SIG-M5 (cell line): ENCODE measurements at places on chromosomes 4 and X.

DNA sequence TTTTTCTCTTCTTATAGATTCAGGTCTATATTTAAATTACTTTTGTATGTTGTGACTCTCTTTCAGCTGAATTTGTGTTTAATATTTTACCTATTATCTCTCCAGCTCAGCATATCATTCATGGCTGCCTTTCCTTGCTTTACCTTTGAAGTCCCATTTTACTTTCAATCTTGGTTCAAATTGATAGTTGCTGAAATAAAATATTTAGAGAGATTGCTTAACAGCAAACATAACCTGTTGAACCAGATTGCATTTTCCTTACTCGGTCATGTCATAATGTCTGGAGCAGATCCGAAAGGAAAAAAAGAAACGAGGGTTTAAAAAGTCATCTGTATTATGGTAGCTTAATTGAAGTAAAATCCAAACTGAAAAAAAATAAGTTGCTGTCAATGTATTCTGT, 94.1 kb downstream of the IL1RAPL2 start:
- no peak for DNase-seq

DNA sequence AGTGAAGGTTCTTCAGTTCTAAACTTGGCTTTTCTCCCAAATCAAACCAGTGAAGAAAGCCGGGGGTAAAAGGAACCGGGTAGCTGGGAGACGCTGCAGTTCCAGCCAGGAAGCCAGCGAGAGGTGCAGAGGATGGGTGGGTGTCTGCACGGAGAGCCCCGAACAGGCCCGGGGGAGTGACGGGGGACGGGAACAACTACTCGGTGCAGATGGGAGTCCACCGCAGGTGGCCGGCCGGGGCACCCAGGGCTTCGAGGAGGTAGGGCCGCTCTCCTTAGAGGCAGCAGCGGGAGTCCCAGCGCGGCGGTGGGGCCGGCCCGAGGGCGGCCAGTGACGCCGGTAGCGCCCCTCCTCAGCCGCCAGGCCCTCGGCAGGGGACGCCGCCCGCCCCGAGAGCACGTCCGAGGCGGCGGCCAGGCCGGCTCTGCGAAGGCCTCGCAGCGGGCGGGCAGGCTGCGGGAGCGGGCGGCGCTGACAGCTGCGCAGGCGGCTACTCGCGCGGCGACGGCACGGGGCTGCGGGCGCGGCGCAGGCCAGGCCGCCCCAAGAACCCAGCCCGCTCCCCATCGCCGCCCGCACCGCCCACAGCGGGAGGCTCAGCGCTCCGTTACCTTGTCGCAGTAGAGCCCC, 449 bp downstream of the FBXL5 start:
- no peak for DNase-seq

DNA sequence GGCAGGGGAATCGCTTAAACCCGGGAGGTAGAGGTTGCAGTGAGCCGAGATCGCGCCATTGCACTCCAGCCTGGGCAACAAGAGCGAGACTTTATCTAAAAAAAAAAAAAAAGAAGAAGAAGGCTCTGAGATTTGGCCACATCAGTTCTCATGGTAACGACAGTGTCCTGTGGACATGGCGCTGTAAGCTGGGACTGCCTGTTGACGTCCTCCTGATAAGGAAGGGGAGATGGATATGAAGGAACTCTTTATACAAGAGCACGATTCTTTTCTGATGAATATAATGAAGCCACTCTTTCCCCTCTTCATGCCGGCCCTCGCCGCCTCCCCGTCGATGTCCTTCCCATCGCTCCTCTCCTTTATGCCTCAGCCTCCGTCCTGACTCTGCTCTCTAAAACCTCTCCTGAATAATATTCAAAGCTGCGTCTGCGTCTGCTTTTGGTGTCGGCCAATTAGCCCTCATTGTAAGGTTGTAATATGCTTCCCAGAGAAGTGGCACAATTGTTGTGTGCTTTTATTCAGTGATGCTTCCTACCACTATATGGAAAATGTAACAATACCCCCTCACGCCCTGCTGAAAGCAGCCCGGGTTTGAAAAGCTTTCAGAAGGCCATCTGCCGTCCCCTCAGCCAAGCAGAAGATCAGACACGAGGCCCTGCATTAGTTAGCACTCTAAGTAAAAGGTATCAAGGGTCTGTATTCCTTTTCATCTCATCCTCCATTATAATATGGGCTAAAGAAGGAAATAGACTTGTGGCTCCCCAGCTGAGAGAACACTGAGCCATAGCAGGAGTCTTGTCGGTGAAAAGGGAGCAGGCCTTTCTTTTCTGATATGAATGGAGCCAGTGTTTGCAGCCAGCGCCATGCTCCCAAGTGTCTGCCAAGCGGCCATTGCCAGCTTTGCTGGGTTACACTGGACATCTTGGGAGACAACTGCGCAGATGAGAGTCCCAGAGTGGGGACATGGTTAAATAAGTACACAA, 22.1 kb upstream of the SCOC start:
- DNase-seq, result no peak

DNA sequence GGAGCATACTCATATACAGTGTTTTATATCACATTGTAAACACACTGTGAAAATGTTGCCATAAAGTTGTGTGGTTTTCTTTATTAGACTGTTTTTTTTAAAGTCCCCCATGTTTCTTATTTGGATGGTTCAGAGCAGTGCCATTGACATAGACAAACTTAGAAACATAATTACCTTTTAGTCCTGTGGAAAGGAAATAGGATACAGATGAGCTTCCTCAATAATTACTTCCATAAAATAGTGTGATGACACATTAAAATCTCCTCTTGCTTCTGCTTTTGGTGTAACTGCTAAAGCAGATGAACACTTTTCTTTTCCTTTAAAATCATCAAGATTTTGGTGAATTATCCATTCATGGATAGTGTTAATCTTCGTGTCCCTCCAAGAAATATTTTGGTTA, 52.9 kb upstream of the LIMCH1 start:
- no peak for DNase-seq

DNA sequence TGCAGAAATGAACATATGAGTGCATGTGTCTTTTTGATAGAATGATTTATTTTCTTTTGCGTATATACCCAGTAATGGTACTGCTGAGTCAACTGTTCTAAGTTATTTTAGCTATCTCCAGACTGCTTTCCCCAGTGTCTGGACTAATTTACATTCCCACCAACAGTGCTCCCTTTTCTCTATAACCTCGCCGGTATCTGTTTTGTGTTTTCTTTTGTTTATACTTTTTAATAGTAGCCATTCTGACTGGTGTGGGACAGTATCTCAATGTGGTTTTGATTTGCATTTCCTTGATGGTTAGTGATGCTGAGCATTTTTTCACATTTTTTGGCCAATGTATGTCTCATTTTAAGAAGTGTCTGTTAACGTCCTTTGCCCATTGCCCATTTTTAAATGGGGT, 218.6 kb upstream of the KCNIP4 start:
- DNase-seq, result no peak

GRCh38 chrX:130539721-130540321, 138.0 kb downstream of the RBMX2 start:
- no peak for DNase-seq

DNA sequence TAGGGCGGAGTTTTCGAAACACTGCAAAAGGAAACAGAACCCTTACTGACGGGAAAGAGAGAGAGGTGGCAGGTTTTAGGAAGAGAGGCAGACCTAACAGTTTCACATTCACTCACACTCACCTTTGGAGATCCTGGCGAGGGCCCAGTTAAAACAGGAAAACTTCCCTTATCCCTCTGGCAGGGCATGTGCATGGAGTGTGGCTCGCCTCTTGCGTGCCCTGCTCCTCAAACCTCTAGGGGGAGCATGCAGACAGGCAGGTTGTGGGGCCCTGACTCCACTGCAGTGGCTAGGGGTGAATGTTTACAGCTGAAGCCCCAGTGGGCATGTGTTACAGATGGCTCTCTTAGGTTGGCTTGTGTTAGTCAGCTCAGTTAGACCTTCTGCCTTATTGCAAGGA, 451.5 kb downstream of the UBE2NL start:
- DNase-seq, result no peak

DNA sequence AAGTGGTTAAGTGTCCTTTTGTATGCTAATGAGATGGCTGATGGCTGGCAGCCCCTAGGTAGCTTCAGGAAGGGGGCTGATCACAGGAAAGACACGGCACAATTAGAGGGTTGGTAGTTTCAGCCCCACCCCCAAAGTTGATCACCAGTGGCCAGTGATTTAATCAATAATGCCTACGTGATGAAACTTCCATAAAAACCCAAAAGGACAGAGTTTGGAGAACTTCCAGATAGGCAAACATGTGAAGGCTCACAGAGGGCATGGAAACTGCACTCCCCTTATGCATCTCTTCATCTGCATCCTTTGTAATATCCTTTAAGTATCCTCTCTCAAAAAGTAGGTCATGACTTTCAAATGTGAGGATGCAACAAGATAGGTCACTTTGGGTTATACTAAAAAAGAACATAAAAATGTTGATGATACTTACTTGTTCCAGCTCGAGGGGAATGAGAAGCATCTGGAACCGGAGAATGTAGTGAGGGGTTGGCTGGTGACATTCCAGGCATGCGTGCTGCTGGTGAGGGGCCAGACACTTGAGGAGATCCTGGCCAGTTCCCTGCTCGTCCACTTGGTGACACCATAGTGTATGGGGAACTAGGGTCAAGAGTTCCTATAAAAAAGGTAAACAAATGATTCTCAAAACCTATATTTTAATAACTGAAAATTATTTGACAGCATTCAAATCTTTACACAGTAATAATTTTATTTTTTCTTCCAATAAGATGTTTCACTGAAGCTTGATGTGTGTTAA, 16.7 kb upstream of the CXorf38 start:
- no peak for DNase-seq

GRCh38 chr4:114366368-114366767, 232.2 kb upstream of the UGT8 start:
- no peak for DNase-seq

DNA sequence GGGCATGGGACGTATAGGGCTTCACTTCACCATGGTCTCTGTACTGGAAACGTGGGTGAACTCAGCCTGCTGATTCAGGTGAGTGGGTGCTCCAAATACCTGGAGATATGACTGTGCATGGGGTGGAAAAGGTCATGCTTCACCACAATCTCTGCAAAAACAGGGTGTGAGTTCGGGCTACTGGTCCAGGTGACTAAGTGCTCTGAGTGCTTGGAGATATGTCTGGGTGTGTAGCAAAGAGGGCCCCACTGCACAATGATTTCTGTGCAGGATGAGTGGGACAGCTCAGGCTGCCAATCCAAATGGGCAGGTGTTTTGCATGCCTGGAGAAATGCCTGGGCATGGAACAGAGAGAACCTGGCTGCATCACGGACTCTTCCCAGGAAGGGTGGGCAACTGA, 11.2 kb upstream of the CPXCR1 start:
- DNase-seq, result no peak

DNA sequence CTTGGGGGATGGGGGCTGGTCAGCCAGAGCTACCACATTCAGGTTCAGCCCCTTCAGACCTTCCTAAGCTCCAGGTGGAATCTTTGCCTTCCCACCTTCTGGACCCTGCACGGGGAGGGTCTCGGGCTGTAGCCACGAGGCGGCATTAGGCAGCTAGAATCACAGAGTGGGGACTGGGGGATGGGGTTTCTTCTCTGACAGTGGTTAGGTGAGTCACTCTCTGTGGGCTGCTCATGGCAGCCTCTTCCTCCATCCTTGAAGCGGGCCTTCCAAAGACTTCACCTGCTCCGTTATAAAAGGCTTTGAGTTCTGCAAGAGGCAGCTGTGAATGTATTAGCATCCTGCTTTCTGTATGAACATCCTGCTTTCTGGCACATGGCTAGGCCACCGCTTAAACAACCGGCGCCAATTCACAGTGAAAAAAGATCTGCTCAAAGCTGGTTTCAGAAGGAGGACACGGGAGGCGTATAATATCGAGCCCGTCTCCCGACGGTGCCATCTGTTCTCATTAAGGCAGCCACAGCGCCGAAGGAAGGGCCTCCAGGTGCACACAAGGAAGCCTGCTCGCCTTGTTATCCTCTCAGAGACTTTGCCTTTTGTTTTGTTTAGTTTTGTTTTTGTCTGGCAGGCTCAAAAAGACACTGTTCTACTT, 74.3 kb upstream of the IGFBP7 start:
- no peak for DNase-seq

DNA sequence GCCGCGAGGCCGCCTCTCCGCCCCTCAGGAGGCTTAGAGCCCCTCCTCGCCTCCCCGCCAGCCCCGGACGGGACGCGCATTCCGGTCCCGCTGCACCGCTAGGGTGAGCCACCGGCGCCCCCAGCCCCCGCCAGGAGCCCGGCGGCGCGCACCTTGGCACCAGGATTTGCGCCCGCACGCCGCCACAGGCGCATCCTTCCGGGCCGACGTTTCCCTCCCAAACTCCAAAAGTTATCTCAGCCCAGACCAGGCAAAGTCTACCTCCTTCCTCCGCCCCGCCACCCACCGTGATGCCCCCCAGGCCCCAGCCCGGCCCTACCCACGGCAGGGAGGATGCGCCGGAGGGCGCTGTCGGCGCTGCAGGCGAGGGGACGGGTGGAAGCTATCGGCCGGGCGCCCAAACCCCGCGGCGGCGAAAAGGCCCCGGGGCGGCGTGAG, 538 bp downstream of the SCML2 start:
- no peak for DNase-seq

DNA sequence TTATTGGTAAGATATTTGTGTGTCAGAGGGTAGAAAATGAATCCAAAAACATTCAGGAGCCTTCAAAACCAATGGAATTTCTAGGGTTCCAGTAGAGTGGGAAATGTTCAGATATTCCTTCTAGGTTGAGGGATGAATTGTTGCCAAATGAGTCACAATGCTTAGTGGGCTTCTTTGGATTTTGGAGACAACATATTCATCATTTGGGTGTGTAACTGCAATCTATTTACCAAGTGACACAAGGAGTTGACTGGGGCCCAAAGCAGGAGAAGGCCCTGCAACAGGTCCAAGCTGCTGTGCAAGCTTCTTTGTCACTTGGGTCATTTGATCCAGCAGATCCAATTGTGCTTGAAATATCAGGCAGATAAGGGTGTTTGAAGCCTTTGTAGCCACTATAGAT, 551.5 kb upstream of the PITX2 start:
- DNase-seq, result no peak

DNA sequence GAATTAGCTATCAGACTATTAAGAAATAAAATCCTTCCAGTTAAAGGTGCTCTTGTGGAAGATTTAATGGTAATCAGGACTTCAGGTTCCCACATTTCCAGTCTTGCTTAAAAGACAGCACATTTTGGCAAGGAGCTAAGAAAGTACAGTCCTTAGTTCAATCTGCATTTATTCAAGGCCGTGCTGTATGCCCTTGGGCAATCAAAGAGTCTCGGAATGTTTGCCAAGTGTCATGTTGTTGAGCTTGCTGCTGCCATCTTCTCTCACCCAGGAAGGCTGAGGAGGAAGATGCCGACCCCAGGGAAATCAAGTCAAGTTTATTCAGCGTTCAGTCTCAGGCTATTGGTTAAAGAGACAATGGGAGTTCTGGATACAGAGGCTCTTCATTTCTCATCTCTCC, 388.1 kb upstream of the IGFBP7 start:
- no peak for DNase-seq

DNA sequence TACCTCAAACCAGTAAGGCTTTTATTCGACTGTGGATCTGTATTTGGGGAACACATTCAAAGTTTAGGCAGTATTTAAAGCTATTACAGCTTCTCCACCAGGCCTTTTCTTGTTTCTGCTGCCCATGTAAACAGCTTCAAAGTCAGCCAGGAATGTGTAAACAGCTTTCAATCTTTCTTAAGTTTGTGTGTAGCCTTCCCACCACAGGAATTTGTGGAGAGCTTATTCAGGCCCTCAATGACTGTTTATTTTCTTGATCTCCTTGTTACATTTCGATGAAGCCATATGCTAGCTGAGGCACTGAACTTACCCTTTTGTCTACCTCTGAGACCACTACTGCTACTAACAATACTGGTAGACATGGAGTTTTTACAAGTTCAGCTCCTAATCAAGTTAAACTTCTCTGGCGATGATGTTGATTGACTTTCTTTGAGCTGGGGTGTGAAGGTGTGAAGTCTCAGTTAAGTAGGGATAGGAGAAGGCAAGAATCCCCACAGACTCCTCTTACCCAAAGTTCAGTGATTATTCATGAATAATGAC, 72.6 kb downstream of the NWD2 start:
- DNase-seq, result no peak
